ENCODE measurements at places on chromosomes 6 and 20. TPM values are rescaled to one million over a fixed set of nuclear protein-coding genes. Genes with fewer than 3 reads are reported as not detected.

DNA sequence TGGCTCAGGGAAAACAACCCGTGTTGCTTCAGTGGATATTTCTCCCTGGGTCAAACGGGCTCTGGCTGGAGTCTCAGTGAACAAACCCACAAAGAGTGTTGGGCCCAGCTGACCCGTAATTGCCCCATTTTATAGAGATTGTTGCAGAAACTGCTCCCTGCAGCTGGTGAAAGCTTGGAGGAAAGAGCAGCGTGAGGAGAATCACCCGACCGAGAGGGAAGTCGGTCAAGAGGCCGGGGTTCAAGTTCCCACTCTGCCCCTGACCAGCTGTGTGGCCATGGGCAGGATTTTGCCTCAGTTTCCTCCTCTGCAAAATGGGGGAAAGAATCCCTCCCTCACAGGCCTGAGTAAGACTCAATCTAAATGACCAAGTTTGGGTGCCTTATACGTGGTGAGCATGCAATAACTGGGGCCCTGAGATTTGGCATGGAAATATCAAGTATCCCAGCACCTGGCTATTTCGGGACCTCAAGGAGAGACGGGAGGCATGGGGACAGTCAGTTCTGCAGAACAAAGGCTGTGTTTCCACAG is 1.7 kb upstream of the TGM2 start:
- no peak for DNase-seq

- no peak for DNase-seq
Observed at GRCh38 chr6:49606721-49607390, 29.8 kb downstream of the RHAG start.

GRCh38 chr6:32415521-32416019 is 8.6 kb upstream of the BTNL2 start:
- peak; percentile 73 for DNase-seq

CLPSL1 gene
- total RNA-seq = not detected

DNA sequence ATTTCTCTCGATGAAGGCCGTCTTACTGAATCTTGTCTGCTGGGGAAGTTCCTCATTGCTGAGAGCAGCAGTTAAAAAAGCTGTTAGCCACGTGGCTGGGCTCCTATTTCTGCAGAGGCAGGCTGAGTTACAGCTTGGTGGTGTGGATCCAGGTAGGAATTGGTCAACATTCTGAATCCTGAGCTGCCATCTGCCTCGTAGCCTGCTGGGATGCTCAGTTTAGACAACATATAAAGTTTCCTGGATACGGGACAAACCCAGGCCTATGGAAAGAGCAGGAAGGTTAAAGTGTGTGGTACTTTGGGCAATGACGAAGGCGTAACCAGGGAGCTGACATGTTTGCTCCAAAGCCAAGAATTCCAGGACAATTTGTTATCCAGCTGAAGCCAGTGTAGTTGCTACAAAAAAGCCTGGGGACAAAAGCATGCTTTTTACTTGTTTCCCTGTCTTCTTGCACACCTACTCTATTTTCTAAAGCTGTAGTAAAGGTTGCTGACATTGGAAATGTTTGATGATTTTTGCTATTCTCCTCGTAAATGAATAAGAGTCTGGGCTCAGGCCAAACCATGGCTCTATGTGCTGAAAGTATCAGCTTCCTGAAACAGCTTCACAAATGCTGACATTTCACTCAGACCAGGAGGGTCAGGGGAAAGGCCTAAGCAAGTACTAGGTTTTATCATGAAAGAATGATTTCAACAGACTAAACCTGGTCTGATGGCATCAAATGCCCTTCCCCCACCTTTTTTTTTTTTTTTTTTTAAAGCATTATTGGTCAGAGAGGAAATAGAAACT is 12.4 kb upstream of the MYLK2 start:
- DNase-seq = no peak

- no peak for DNase-seq
Observed at GRCh38 chr20:60751826-60752225, 500.2 kb upstream of the CDH4 start.

WFDC5 gene
- total RNA-seq = not detected

ARMH2 gene
- total RNA-seq = not detected

DNA sequence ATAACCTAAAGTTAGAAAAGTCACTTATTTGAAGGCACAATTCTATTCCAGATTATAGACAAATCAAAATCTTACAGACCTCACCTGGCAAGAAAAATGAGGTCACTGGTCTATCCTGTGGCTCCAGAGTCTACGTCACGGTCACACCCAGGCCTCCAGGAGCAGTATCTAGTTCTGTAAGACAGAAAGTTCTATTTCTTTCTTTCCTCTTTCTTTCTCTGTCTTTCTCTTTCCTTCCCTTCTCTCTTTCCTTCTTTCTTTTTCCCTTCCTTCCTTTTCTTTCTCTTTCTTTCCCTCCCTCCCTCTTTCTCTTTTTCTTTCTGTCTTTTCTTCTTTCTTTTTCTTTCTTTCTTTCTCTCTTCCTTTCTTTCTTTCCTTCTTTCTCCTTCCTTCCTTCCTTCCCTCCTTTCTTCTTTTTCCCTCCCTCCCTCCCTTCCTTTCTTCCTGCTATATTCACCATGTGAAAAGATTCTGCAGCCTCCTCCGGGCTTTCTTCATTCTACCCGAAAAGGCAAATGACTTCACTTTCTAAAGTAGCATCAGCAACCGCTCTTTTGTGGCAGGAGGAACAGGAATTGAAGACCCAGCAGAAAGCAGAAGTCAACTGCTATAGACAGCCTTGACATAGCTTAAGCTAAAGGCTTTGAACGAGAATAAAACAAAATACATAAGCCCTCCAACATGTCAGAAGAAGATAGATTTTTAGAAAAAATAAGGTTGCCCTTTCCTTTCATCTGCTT is 83.9 kb upstream of the SIRPG start:
- DNase-seq = no peak

GRCh38 chr20:38267901-38268514 is 7.5 kb upstream of the KIAA1755 start:
- no peak for DNase-seq

MRAP2 gene
- not detected for total RNA-seq

NFYA gene
- total RNA-seq = 28.8 TPM

GRCh38 chr6:27825025-27825793 is 87.0 kb downstream of the OR2B2 start:
- DNase-seq = no peak

GGTLC1 gene
- total RNA-seq = not detected

TMEM217 gene
- 2.3 TPM for total RNA-seq

- DNase-seq = no peak
Observed at GRCh38 chr6:39075807-39076622, 27.4 kb downstream of the GLP1R start.

PDCD2 gene
- total RNA-seq = 165 TPM

POLR1H gene
- 84.8 TPM for total RNA-seq

SLC22A7 gene
- total RNA-seq = not detected

SPATA25 gene
- total RNA-seq = 0.73 TPM

BCAS1 gene
- 0.40 TPM for total RNA-seq

POM121L2 gene
- not detected for total RNA-seq

- DNase-seq = no peak
Observed at GRCh38 chr6:42352856-42353564, 98.7 kb downstream of the TRERF1 start.

SLC13A3 gene
- 0.08 TPM for total RNA-seq

CD24 gene
- 1.7 TPM for total RNA-seq

DNA sequence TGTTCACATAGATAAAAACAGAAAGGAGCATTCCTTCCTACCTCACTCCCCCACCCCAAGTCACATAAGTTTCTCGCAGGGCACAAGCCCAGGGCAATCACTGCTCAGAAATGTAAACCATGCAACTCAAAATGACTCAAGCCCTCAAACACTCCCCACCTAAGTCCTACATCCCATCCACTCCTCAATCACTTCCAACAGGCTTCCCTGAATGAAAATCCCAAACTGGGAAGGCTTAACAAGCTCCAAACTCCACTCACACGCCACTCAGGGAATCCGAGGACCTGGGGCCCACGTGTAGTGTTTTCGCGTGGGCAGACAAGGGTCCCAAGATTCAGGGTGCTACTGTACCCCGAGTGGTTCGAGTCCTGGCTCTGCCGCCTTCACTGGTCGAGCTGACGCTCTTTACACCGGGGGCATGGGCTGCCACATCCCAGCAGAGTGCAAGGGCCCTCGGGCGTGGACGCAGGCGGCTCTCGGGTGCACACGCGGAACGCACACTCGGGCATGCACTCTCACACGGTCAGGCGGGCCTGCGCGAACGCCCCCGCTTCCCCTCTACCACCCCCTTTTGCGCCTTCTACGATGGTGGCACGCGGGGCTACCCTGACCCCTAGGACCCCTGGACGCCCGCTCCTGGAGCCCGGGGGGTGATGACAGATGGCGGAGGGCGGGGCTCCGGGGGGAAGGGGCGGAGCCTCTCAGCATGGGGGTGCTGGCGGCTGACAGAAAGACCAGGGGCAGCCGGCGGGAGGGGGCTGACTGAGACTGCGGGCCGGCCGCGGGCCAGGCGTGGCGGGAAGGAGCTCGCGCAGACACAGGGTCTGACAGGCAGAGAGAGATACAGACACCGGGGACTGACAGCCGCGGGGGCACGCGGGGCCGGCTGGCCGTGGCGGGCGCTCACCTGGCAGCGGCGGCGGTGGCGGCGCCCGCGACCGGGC is 657 bp downstream of the ZHX3 start:
- DNase-seq = peak; percentile 76
